AG08396 (cell line): ENCODE measurements at places on chromosomes 3 and 15.

GRCh38 chr3:84958495-84959469 lies at the start of gene CADM2:
Gene CADM2 (plus strand): TSS chr3:84958989.
- DNase-seq: peak; percentile 93

GRCh38 chr15:78621810-78622402 lies 1.1 kb upstream of the CHRNA3 start:
- DNase-seq: no peak

GRCh38 chr15:94327356-94327936 lies 96.1 kb downstream of the MCTP2 start:
- DNase-seq: peak; percentile 38

DNA sequence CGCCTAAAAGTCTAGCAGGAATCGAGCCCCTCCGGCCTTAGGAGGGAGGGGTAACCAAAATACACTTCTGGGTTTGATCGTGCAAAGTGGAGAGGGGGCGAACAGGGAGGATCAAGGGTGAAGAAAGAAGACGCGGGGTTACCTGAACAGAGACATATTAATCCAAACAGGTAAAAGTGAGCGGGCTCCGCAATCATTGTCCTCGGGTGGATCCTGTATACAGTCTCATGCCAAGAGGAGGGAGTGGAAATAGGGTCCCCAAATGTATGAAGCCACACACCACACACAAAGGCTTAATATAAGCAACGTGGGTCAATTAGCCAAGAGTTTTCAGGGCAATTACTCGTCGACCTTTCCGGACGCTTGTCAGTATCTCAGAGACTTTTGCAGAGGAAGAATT lies 749.5 kb downstream of the ROBO1 start:
- DNase-seq: no peak

DNA sequence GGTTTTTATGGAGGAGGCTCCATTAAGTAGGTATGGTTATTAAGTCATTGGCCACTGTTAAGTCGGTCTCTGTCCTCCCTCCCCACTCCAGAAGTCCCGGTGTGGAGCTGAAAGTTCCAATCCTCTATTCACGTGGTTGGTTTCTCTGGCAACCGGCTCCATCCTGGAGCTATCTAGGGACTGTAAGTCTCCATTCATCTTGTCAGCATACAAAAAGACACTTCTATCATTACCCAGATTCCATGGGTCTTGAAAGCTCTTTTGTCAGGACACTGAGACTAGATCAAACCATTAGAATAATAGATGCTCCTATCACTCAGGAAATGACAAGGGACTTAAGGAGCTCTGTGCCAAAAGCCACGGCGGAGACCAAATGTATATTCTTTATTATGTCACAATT lies 110.3 kb downstream of the PIK3CB start:
- DNase-seq: no peak

GRCh38 chr3:134677196-134677986 lies 26.6 kb upstream of the KY start:
- no peak for DNase-seq

DNA sequence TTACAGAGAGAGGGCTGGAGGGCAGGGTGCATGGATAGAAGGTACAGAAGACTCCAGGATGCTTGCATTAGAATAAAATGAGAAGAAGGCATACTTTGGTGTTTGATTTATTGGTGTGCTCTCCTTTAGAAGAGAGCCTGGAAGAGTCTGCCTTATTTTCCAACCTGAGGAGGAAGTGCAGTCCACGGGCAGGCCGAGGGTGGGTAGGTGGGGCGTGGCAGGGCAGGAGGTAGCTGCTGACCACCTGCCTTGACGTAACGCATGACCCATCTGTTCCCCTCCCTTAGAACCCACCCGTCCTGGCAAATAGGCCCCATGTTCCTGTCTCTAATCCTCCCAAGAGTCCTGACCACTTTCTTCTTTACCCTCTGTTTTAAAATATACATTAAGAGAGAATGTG lies 222.3 kb upstream of the LYSMD4 start:
- DNase-seq: peak; percentile 0

- no peak for DNase-seq
Observed at GRCh38 chr15:81071120-81071519, 63.0 kb upstream of the CFAP161 start.

DNA sequence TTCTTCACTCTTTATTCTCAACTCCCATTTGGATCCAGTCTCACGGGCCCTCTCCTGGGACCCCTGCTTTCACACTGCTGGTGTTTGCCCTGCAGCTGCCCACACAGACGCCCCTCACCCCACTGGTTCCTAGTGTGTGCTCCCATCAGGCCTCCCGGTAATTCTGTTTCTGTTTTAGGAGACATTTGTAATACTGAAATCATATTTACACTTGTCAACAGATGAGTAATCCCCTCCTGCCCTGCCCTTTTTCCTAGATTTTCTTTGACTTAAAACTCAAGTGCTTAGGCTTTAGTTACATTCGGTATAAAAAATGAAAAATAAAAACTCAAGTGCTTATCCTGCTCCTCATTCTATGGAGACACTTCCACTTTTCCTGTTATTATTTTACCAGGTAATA lies 18.4 kb upstream of the ABTB1 start:
- DNase-seq: no peak

DNA sequence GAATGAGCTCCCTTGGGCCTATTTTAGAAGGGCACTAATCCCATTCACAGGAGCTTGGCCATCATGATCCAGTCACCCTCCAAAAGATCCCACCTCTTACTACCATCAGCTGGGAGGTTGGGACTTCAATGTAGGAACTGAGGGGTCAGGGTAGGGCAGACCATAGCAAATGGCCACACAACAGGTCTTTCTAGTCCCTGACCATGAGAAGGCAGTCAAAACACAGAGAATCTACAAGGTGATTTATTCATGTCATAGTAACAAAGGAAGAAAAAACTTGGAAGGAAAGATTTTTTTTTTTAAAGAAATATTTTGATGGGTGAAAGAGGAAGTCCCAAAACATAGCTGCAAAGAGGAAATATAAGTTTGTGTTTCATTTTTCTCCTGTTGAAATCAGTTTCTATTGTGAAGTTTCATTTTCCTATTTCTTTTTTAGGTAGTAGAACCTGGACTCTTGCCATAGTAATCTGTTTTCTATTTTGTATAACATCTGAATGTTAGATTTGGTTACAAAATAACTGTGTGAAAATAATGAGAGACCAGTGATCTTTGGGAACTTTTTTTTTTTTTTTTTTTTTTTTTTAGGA lies 23.5 kb upstream of the TNFSF10 start:
- DNase-seq: no peak

DNA sequence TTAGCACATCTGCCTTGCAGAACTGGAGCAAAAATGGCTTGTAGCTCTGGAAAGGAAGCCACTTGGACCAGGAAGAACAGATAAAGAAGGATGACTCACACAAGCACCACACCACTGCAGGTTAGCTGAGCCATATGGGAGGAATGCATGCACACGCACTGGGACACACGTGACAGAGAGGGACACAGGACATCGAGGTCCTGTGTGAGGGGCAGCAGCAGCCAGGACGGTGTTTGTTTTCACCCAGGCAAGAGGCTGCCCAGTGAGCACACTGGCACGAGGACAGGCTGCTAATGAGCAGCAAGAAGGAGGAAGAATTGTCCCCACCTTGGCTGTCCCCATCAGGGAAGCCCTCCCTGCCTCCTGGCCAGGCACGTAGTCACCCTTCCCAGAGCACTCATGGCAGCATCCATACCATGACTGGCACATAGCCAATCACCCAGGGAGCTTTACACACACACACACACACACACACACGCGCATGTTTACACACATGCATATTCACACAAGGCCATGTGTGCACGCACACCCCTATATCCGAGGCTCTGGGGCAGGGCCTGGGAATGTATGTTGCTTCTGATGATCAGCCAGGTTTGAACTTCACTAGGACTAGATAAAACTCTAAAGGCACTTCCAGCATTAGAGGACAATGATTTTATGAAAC lies 24.0 kb upstream of the SPTBN5 start:
- peak; percentile 55 for DNase-seq

DNA sequence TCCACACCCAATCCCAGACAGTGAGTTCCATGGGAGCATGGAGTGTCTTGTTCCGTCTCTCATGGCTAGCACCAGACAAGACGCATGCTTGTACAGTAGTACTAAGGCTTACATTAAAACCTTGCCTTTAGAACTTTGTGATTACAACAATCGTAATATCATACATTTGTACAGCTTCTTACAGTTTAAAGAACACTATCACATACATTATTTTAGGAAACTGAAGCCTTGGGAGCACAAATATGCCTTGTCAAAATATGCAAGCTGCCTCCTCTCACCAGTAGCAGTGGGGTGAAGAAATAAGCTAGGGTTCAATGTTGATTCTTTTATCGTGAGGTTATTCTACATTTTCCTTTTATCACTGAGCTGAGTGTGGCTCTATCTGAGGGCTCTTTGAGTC lies 36.8 kb downstream of the ADAMTSL3 start:
- no peak for DNase-seq

DNA sequence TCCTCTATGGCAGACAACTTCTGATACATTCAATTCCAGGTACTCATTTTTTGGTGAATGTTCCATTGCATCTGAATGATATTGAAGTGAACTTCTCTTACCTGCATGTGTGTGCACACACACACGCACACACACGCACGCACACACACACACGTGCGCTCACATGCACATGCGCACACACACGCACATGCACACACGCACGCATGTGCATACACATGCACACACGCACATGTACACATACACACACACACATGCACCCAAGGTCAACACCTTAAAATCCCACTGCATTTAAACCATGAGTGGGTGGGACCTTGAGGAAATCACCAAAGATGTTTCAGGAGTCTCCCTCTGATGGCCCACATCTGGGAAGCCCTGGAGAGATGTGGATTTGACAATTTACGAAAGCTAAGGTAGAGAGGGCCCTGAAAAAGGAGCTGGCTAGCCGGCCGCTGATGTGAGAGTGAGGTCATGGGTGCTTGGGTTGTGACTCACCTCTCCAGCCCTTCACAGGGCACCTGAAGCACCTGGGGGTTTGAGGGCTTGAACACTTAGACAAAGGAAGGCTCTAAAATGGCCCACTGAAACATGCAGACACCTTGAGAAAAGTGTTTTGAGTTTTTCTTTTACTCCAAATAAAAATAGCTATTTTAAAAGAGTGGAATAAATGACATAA lies 269.1 kb upstream of the LRRFIP2 start:
- no peak for DNase-seq

GRCh38 chr3:14804835-14805780 lies 13.7 kb upstream of the FGD5 start:
- no peak for DNase-seq

DNA sequence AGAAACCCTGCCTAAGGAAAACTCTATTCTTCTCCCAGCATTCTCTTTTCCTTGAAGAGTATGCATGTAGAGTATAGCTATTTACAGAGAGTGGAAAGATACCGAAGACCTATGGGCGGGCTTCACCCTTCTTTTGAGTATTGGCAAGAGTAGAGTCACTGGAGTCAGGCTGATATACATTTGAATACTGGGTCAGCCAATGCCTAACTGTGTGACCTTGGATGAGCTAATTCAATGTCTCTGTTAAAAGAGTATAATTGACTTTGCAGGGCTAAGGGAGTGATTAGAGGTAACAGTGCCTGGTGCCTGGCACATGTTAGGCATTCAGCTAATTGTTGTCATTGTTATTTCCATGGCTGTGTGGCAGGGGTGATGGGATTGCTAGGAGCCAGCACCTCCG lies 75.6 kb downstream of the TUSC7 start:
- no peak for DNase-seq

DNA sequence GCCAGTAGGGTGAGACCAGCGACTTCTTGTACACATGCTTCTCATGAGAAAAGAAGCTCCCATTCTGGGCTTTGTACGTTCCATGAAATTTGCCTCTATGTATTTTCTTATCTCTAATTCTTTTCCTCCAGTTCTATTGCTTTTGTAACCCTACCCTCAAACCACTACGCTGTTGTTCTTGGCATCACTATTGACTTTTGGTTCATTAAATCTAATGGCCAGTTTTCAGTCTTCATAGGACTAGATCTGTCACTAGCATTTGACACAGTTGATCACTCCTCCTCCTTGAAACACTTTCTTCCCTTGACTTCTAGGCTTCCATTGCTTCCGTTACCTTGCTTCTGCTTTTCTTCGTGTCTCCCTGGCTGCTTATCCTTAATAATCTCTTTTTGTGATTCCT lies 121.7 kb upstream of the GOLGA6L4 start:
- no peak for DNase-seq

DNA sequence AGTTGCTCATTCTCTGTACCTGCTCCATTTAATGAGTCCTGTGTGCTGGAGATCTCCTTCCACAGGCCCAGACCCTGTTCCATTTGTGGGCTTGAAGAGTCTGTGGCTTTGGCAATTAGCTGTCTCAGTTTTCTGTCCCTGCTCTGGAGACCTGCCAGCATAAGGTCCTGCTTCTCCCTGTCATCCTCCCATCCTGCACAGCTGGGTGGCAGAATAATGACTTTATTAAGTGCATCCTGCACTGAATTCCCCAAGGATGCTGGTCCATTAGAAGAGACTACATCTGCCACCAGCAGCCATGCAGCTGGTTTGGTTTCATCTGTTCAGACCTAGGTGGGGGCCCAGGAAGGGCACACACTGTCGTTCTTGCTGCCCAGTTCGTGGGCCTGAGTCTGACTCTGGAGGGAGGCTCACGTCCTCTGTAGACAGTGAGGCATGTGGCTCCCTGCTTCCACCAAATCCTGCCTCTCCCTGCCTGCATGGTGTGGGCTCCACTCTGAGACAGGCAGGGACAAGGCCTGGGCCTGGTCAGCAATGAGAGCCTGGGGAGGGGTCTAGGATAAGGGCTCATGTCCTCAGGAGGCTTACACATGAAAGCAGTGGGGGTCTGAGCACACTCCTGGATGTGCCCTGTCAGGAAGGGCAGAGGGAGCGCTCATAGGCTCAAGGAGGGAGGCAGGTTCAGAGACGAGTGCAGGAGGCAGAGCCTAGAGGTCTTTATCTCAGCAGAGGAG lies 78.4 kb upstream of the PRR23E start:
- DNase-seq: no peak

- no peak for DNase-seq
Observed at GRCh38 chr3:173732237-173732636, 334.7 kb downstream of the NLGN1 start.

GRCh38 chr15:90730290-90730689 lies 13.1 kb downstream of the BLM start:
- no peak for DNase-seq

DNA sequence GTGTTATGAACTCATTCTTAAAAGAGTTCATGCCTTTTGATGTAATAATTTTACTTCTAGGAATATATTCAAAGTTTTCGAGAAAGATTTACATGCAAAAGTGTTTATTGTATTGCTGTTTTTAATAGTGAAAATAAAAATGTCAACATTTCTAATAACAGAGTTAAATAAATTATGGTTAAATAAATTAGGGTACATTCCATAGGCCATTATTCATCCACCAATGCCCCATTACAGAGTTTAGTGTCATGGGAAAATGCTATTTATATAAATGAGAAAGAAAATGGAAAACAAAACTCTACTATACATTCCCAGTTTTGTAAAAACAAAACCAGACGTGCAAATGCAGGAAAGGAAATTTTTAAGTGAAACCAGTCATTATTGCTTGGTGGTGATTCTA lies 538.1 kb upstream of the TBL1XR1 start:
- DNase-seq: no peak

- no peak for DNase-seq
Observed at GRCh38 chr3:24595796-24596195, 101.1 kb upstream of the THRB start.
